ENCODE measurements at places on chromosomes 3 and 15.

GRCh38 chr3:55180161-55180560, 252.3 kb upstream of the LRTM1 start:
- DNase-seq = peak; percentile 35

DNA sequence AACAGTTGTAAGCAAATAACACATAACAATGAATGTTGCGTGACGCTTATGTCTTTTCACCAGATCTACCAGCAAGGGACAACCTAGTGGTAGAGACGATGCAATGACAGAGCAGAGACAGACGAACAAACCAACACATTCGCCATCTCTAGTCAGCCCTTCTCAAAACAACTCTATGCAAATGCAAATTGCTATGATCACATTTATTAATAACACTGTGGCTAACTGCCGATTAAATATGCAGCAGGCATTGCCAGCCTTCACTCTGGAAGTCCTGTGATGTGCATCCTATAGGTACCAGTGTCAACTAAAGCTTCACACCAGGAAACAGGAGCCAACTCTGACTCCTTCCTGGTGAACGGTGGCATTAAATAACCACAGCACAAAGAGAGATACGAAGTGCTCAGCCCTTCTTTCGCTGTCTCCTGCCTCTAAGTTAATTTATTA, 94.2 kb downstream of the FOXP1 start:
- no peak for DNase-seq

- peak; percentile 18 for DNase-seq
These were observed 59.3 kb upstream of the OSTN start for GRCh38 chr3:191139736-191140135.

- peak; percentile 43 for DNase-seq
These were observed 12.0 kb downstream of the STARD5 start for GRCh38 chr15:81311752-81312464.

DNA sequence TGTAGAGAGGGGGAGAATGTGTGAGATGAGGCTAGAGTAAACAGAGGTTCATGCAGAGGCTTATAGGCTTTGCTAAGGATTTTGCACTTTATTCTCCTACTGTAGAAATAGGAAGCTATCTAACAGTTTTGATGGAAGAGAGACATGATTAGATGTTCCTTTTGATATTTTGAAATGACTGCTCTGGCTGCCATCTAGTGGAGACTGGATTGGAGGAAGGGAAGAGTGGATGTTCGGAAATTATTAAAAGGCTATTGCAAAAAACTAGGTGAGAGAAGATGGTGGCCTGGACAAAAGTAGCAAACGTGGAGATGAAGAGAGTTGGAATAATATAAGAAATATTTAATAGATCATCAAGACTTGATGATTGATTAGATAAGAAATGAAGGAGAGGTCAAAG, 42.2 kb downstream of the SYN2 start:
- DNase-seq = no peak

- no peak for DNase-seq
These were observed 13.6 kb downstream of the GRM2 start for GRCh38 chr3:51720292-51721061.

GRCh38 chr15:75454471-75455378, 3.2 kb upstream of the SIN3A start:
- peak; percentile 76 for DNase-seq

DNA sequence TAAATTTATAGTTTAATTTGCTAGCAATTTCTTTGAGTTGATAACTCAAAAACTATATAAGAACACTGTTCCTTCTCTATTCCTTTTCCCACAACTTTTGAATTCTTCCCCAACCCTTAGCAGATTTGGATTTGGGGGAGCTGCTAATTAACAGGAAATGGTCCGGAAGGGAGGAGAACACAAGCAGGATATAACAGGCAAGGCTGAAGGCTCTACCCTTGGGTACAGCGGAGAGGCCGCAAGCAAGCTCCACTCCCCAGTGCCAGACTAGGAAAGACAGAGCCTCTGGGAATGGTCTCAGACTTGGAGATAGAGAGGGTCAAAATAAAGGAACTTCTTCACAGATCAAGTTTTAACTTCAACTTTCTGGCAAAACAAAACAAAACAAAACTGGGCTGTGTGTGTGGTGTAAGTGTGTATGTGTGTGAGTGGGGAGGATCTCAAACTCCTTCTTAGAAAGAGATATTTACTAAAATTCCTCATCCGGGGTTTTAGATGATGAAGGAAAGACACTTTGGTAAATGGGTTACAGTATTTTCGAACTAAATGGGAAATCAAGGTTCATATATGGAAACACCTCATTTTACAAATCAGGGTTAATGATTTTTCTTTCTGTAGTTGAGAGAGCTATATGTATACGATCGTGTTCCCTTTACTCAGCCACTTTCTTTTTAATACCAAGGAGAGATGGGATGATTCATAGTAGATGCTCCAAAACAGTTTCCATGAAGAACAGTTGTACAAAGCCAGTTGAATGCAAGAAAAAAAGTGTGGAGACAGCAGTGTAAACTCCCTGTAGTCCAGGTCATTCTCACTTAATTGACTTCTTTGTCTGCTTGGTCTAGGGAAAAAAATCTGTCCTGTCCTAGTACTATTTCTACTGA, 161.1 kb downstream of the TP63 start:
- no peak for DNase-seq

- no peak for DNase-seq
These were observed 181.6 kb upstream of the MBNL1 start for GRCh38 chr3:152087153-152087552.

- DNase-seq = peak; percentile 32
These were observed 10.2 kb downstream of the CD276 start for GRCh38 chr15:73694419-73694818.

GRCh38 chr3:118987477-118987876, 47.2 kb downstream of the IGSF11 start:
- peak; percentile 42 for DNase-seq
